Caki2 (cell line): ENCODE measurements at places on chromosomes 5 and 9. TPM values are rescaled to one million over a fixed set of nuclear protein-coding genes. Genes with fewer than 3 reads are reported as not detected.

DNA sequence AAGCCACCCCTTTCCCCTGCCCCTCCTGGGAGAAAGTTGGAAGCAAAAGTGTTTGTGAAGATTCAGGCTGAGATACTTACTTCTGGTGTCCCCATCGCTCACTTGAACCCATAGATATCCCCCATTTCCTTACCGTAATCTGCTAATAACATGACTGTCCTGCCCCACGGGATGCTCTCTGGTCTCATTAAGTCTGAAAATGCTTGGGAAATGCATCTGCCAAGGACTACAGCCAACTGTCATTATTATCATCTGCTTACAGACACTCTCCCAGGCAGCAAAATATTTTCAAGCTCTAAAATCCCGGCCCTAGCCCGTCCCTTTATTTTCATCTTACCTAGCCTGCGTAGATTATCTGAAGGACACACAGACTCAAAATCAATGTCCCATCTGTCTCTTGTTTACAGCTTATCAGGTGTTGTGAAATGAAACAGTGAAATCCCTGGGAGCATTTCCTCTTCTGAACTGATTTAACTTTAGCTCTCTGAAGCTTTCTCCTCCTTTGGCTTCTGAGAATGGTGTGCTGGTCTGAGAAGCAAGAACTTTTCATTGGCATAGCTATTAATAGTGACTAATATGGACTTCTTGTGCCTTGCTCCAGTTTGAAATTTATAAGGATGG lies 126.9 kb upstream of the OSMR start:
- DNase-seq = no peak

- no peak for DNase-seq
Measured at GRCh38 chr5:51416149-51416548, 32.9 kb downstream of the ISL1 start.

DNA sequence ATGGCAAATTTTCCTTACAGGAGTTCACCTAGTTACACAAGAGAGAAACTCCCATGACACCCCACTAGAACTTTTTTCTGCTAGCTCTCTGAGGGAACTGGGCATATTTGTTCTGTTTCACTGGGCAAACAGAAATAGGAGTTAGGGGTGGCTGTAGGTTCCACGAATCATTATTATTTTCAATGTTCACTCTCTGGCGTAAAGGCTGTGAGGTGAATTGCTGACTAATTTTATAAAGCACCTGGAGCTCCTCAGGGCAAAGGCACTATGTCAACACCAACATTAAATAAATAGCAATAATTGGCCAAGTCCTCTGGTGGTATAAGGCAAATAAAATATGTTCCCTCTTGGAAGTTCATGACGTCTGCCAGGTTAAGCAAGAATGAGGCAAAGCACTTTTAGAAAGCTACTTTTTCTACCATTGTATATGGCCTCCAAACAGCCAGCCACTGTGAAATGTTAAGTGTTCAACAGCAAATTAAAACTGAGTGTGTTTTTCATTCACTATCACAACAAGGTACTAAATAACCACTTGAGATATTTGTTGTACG lies 344.6 kb downstream of the PDE4D start:
- DNase-seq = peak; percentile 45

TOR4A gene
- 35.1 and 51.9 TPM in 2 replicates for total RNA-seq

IQGAP2 gene
- 0.20 TPM in 1 of 2 replicates, not detected in the other for total RNA-seq

DNA sequence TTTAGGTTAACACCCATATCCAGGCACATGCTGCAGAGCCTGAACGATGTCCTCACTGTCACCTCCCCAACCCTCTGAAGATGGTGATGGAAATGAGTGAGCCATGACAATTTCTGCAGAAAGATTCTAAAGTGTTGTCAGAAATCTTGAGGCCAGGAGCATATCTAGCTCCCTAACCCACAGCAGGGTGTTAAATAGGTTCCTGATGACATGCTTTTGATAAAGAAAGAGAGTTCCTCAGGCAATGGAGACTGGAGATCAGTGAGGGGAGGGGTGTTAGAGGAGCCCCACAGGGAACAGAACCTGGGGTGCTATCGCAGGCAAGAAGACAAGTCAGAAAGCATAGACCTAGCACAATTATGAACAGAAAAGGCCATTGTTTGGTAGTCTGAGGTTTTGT lies 95.7 kb downstream of the ENC1 start:
- DNase-seq = no peak

MATR3 gene
- 150 and 191 TPM in 2 replicates for total RNA-seq

OR1Q1 gene
- total RNA-seq = not detected in 2 replicates

DNA sequence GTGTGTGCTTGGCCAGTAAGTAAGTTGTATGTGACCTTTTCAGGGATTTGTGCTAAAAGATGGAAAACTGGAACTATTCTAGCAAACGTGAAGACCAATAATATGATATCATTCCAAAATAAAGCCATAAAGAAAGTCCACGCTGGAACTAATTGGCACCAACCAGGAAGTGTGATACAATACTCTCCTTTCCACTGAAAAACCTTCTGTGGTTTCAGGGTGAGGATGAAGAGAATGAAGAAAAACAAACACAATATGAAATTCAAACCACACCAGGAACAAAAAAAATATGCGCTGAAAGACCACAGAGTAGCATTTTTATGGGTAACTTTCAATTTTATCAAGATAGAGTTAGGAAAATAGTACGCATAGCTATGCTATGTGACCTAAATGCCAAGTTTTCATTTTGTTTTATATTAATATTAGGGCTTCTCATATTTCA lies 105.8 kb downstream of the EFNA5 start:
- no peak for DNase-seq

NMUR2 gene
- total RNA-seq = 6.4 TPM in 1 of 2 replicates, not detected in the other

DNA sequence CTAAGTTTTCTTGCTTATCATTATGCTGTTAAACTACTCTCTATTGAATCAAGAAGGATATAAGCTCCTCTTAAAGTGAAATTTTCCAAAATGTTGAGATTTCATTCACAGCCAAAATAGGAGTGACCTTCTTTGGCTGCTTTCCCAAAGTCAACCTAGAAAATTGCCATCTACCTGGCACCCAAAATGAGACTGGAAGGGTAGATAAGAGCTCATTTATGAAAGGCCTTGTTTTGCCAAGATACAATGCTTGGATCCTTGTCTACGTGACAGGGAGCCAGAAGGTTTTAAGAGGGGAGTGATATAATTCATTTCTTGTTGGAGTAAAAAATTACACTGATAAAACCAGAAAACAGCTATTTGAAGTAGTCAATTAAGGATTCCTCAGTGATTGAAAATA lies 287.1 kb downstream of the IZUMO3 start:
- no peak for DNase-seq

DNA sequence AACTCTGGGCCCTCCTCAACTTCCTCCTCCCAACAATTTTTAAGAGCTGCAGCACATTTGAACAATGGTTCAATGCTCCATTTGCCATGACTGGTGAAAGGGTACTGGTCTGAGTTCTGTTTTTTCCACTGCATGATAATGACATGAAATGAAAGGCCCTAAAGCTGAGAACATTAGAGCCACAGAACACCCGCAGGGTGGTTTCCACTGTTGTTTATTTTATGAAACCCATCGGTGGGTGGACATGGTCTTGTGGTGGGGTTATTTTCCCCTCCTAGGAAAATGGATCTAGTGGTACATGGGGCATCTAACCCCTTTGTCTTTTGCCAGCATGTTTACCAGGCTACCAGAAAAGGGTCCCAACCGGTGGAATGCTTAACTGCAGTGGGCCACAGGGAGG lies 71.8 kb downstream of the SMARCA2 start:
- no peak for DNase-seq

STRBP gene
- 11.6 and 18.1 TPM in 2 replicates for total RNA-seq

- DNase-seq = no peak
Measured at GRCh38 chr9:128093011-128093410, 25.0 kb downstream of the SLC25A25 start.

LVRN gene
- total RNA-seq = not detected in 2 replicates

DNA sequence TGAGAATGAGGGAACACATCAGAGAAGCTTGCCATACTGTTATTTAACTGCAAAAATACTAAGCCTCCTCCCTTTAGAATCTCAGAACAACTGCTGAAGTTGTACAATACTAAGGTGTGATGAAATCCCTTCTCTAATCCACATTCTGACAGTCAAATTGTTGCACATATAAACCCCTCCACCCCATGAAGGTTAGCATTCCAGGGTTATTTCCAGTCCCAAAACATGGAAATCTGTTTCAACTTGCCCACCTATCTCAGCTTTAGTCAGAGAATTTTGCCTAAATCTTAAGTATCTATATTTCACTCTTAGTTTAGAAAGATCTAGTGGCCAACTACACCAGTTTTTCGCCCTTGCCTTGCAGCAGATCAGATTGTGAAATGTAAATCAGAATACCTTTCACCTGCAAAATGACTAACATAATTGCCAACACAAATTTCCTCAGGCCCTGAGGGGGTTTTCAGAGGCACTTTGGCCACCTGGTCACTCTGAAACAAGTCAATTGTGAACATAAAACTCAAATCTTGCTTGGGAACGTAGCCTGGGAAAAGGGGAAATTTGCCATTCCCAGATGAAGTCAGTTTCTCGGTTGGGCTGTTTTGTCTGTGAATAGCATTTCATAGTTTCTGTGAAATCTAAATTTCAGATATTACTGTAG lies 93.9 kb downstream of the EFNA5 start:
- DNase-seq = no peak

DNA sequence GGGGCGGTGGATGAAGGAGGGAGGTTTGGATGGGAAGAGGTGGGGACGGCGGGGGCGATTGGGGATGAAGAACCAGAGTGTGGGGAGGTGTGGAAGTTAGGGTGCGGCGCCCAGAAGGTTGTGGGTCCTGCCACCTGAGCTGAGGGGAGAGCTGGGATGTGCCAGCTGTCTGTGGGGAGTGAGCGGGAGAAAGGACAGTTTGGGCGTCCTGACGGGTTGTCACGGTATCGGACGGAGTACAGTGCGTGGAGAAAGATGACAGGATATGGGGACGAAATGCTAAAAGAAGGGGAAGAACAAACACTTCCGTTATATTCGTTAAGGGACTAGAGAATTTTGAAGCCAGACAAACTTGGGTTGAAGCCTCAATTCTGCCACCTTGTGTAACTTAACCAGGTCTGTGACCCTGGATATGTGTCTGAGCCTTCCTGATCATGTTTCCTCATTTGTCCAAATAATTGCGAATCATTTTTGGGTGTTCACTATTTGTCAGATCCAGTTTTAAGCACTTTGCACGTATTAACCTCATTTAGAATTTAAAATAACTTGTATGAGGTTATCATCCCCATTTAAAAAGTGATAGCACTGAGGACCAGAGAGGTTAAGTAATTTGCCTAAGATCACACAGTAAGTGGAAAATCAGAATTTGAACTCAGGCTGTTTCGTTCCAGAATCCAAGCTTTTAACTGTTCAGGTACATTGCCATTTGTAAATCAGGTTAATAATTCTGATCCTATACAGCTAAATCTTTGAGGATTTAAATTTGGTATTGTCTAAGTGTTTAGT lies 689 bp downstream of the CNTRL start:
- no peak for DNase-seq

GMCL2 gene
- total RNA-seq = not detected in 2 replicates

DNA sequence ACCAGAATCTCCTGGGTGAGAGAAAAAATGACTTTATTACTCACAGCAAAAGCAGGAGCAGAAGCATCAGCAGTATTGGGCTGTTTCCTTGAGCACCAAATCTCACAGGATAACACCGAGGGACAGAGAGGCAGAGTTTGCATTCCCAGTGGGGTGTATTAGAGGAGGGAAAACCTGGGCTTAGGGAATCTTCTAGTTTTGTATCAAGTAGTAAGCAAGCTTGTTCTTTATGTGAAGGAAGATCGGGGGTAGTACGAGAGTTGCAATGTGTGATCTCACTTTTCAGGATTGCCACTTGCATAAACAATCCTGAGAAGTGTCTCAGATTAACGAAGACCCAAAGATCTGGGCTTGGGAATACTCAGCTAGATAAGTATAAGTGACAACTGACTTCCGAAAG lies 1163.0 kb downstream of the TAF11L14 start:
- DNase-seq = no peak

DNA sequence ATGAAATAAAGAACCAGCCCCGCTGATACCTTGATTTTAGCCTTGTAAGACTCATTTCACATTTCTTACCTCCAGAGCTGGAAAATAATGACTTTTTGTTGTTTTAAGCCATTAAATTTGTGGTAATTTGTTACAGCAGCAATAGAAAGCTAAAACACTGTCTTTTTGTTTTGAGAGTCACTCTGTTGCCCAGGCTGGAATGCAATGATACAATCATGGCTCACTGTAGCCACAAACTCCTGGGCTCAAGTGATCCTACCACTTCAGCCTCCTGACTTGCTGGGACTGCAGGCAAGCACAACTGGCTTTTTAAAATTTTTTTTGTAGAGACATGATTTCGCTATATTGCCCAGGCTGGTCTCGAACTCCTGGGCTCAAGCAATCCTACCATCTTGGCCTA lies 34.7 kb upstream of the MYO10 start:
- no peak for DNase-seq
